ENCODE measurements at places on chromosomes 11 and 22. TPM values are rescaled to one million over a fixed set of nuclear protein-coding genes. Genes with fewer than 3 reads are reported as not detected.
A peak's percentile ranks its signal among the peaks of the same experiment; 100 is the strongest.

GRCh38 chr11:92340839-92341238 lies 116.2 kb downstream of the FAT3 start:
- peaks cover 2% of the 10 kb centered on the region for H3K36me3 ChIP-seq
- no peaks in the 10 kb centered on the region for H3K27me3 ChIP-seq
- H3K27ac ChIP-seq = no peak overlapping the region
- no peak overlapping the region for H3K4me3 ChIP-seq
- peak; percentile 69 for DNase-seq
- peaks cover 32% of the 10 kb centered on the region for H3K4me1 ChIP-seq

- no peak for DNase-seq
- no peak overlapping the region for H3K4me3 ChIP-seq
- H3K27me3 ChIP-seq = no peaks in the 10 kb centered on the region
- no peak overlapping the region for H3K27ac ChIP-seq
Observed at GRCh38 chr11:69178819-69179482, 23.2 kb downstream of the SMIM38 start.

DNA sequence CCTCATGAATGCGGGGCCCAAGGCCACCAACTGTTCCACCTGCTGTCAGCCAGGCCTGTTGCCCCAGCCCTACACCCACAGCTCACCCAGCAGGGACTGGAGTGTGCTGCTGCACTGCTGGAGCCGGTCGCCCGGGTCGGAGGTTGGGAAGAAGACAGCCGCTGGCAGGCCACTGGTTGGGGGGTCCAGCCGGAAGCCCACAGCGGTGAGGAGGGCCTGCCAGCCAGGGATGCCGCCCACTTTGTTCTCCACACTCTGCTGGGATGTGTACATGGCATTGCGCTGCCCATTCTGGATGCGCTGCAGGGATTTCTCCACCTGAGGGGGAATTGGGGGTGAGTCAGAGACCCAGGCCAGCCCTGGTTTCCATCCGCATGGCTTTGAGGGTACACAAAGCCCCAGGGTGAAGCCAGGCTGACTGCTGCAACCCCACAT lies 74.2 kb upstream of the PITPNB start:
- no peaks in the 10 kb centered on the region for H3K36me3 ChIP-seq
- H3K27me3 ChIP-seq = no peaks in the 10 kb centered on the region
- H3K27ac ChIP-seq = no peak overlapping the region

NAALAD2 gene
- total RNA-seq = 3.7 TPM

DNA sequence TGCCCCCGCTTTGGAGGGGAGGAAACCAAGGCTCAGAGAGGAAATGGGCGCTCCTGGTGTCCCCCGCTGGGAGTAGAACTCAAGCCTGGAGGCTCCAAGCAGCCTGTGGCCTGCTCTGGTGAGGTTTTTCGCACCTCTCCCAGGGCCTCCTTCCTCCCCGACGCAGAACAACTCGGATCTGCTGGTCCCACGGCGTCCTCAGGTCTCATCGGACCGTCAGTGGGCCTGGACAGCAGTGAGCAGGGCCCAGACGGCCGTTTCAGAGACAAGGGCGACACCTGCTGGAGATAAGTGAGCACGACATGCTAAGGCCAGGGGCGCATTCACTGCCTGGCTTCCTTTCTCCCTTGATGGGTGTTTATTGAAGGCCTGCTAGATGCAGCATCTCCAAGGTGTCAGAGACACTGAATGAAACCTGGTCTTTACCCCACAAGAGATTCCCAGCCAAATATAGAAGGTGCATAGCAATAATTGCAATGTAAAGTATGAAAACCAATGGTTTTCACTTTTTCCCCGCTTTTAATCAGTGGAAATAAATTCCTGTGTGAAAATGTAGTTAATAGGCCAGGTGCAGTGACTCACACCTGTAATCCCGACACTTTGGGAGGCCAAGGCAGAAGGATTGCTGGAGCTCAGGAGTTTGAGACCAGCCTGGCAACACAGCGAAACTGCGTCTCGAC lies 26.9 kb upstream of the CD82 start:
- no peaks in the 10 kb centered on the region for H3K36me3 ChIP-seq
- H3K4me1 ChIP-seq = peaks cover 13% of the 10 kb centered on the region
- peaks cover 8% of the 10 kb centered on the region for H3K27me3 ChIP-seq
- no peak overlapping the region for H3K27ac ChIP-seq
- DNase-seq = peak; percentile 85

- DNase-seq = peak; percentile 84
- no peak overlapping the region for H3K27ac ChIP-seq
- H3K27me3 ChIP-seq = peaks cover 16% of the 10 kb centered on the region
- H3K4me3 ChIP-seq = no peak overlapping the region
- H3K4me1 ChIP-seq = peaks cover 12% of the 10 kb centered on the region
Observed at GRCh38 chr11:71342951-71343827, 90.8 kb upstream of the SHANK2 start.

GRCh38 chr11:121670805-121671282 lies 218.1 kb upstream of the SORL1-AS1 start:
- DNase-seq = no peak
- H3K27ac ChIP-seq = no peak overlapping the region
- peaks cover 22% of the 10 kb centered on the region for H3K4me1 ChIP-seq
- H3K36me3 ChIP-seq = no peaks in the 10 kb centered on the region
- H3K27me3 ChIP-seq = no peaks in the 10 kb centered on the region

DNA sequence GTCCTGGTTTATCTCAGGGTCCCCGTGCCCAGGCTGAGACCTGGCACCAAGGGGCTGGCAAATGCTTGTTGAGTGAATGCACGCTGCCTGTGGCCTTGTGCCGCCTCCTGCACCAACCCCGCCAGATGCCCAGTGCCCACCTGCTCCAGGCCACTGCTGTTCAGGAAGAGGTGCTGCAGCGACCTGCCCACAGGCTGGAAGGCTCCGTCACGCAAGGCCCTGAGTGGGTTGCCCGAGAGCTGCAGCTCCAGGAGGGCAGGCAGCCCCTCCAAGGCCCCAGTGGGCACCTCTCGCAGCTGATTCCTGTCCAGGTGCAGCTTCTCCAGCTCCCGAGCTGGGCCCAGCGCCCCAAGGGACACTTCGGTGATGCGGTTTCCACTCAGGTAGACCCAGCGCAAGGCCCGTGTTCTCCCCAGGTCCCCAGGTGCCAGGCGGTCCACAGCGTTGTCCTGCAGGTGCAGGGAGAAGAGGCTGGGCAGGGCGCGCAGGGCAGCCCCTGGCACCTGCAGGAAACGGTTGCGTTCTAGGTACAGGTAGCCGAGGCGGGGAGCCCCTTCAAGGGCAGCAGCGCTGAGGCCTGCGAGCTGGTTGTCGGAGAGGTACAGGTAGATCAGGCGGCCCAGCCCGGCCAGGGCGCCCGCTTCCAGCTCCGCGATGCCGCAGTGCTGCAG lies 3.6 kb downstream of the CHADL start:
- H3K27me3 ChIP-seq = no peaks in the 10 kb centered on the region
- no peak for DNase-seq
- H3K27ac ChIP-seq = no peak overlapping the region
- H3K4me3 ChIP-seq = peak overlapping the region; percentile 63
- no peaks in the 10 kb centered on the region for H3K36me3 ChIP-seq

DNA sequence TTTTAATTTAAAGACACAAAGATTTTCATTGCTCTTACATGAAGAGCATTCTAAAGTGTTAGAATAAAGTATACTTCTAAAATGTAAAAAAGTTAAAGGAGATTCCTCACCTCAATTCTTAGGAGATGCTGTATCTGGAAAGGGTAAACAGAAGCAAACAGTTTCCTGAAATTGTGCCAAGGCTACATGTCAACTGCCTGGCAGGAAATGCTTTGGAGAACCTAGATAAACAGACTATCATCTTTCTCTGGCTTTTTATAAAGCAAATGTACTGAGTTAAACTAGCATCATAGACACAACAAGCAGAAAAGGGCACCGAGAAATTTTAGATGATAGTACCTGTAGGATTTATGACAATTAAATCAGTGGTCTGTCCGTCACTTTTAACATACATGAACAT lies 24.7 kb upstream of the AKIP1 start:
- peaks cover 18% of the 10 kb centered on the region for H3K36me3 ChIP-seq
- H3K4me3 ChIP-seq = no peak overlapping the region
- DNase-seq = no peak
- H3K4me1 ChIP-seq = no peaks in the 10 kb centered on the region
- H3K27ac ChIP-seq = no peak overlapping the region

DNA sequence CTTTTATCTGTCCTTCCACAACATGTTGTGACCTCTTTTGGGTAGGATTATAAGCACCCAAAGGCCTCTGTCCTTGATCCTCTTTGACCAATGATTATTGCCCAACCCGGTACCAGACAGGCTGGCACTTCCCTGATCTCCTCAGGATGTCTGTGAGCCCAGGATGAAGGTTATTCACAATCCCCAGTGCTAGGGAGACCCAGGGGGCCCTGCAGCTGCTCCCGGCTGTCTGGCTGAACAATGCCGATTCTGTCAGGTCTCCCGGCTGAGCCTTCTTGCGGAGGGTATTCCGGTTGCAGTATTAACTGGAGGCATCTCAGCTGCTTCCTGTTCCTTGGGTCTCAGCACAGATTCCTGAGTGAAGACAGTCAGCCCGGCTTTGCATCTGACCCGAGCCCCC lies 71.2 kb upstream of the CDON start:
- no peak overlapping the region for H3K27ac ChIP-seq
- H3K4me1 ChIP-seq = peaks cover 48% of the 10 kb centered on the region
- DNase-seq = no peak
- H3K4me3 ChIP-seq = no peak overlapping the region
- H3K27me3 ChIP-seq = no peaks in the 10 kb centered on the region

DNA sequence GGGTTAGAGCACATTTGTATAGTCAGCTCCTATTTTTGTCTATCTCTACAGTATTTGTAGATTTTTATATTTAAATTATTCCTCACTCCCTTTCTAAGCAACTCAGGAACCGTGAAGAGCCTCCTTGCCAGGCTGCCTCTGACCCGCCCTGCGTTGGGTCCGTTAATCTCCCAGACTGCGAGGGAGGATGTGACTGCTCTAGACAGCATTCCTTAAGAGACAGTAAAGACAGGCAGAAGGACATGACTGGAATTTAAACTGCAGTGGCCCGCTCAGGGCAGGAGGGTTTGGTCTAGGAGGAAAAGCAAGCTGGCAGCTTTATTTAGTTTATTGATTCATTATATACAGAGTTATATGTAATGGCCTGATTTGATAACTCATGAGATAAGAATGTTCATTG lies 413.7 kb downstream of the TMEM135 start:
- no peak overlapping the region for H3K27ac ChIP-seq
- DNase-seq = peak; percentile 11
- H3K36me3 ChIP-seq = no peaks in the 10 kb centered on the region
- H3K4me3 ChIP-seq = no peak overlapping the region
- no peaks in the 10 kb centered on the region for H3K4me1 ChIP-seq
- no peaks in the 10 kb centered on the region for H3K27me3 ChIP-seq

CASP12 gene
- not detected for total RNA-seq

KRTAP5-10 gene
- not detected for total RNA-seq

DNA sequence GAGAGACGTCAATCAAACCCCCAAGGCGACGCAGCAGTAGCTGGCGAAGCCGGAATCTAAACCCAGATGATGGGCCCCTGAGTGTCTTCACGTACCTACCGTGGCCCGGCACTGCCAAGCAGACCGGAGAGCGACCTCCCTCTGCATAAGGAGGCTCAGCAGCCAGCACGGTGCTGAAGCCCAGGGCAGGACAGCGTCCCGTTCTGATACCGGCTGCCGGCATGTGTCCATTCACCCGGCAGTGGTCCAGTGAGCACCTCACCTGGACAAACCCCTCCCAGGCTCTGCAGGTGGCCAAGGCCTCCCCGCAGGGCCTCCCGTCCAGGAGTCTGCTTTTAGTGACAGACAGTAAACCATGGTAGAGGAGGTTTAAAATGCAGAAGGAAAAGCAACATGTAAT lies 142.0 kb downstream of the BRD1 start:
- no peaks in the 10 kb centered on the region for H3K4me1 ChIP-seq
- no peak overlapping the region for H3K4me3 ChIP-seq
- peaks cover 4% of the 10 kb centered on the region for H3K36me3 ChIP-seq
- no peaks in the 10 kb centered on the region for H3K27me3 ChIP-seq
- no peak for DNase-seq
